ENCODE measurements at places on chromosomes 5 and 9. TPM values are rescaled to one million over a fixed set of nuclear protein-coding genes. Genes with fewer than 3 reads are reported as not detected.

DNA sequence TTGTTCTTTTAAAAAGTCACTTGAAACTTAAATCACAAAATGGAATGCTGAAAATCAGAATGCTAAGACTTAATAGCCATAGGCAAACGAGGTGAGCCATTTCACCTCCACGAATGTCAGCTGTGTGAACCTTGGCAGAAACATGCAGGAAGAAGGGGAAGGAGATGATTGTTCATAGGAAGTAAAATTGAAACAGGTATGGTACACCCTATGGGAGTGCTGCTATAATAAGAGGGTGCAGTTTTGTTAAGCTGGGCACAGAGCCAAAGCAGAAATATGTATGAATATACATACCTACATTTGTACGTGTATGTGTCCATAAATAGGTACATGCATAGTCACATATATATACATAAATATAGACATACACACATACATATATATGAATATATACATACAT lies 51.0 kb upstream of the SPINK5 start:
- no peak overlapping the region for H3K4me3 ChIP-seq
- H3K4me1 ChIP-seq = peaks cover 4% of the 10 kb centered on the region
- DNase-seq = no peak
- peak overlapping the region; percentile 4 for H3K27ac ChIP-seq
- H3K27me3 ChIP-seq = no peaks in the 10 kb centered on the region

DNA sequence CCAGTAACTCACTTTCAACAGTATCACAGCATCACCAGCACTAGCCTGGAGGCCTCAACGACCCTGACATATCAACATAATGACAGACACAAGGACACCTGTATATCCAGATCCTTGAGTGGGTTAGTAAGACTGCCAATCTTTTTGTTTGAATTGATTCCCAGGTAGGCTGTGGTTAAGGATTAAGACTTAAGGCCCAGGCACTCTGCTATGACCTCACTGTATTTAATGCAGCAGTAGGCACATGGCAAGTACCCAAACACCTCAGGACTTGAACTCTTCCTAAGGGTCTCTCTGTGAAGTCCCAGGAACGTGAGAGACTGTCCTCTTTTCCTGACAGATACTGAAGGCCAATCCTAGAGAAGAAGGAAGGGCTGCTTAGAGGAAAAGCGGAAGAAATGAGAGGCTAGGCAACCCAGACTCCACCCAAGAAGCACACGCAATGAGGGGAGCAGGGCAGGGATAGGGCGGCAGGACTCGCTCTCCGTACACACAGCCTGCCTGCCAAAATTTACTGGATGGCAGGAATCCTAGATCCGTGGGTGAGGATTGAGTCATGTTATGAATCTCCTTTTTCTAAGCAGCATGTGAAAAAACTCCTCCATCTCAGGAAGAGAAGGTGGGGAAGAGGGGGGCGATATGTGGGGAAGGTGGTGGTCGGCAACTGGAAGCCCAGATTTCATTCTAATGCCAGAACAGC lies 93.4 kb downstream of the SIL1 start:
- H3K36me3 ChIP-seq = no peaks in the 10 kb centered on the region
- no peak for DNase-seq
- no peak overlapping the region for H3K4me3 ChIP-seq
- H3K27me3 ChIP-seq = no peaks in the 10 kb centered on the region

DNA sequence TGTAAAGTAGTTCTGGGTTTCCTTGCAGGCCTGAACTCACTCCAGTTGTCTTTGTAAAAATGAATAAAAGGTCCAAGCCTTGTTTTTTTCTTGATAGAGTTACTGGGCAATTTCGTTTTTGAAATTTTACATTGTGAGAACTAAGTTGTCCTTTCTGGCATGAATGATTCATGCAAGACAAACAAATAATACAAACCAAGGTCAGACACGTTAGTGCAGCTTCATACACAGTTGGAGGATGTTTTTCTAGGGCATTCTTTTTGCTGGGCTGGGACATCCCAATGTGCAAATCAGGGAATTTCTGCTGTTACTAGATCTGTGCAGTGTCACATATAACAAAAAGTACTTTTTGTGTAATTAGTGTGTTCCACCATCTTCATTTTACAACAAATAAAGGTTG lies 96.0 kb downstream of the MEGF10 start:
- H3K4me1 ChIP-seq = peaks cover 20% of the 10 kb centered on the region
- no peak overlapping the region for H3K4me3 ChIP-seq
- H3K27ac ChIP-seq = no peak overlapping the region
- H3K27me3 ChIP-seq = no peaks in the 10 kb centered on the region

DNA sequence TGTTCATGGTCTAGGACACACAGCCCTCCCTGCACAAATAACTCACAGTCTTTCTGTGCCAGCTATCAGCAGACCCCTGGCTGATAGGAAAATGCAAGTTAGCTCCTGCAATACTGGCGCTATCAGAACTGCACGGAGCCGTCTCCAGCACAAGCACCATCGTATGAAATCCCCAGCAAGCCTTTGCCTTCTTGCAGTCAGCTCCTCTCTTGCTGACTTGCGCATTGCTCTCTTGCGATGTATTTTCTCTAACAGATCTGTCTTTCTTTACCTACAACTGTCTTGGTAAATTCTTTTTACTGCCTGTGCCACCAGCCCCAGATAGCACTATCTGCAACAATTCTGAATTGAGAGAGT lies 25.1 kb upstream of the UGCG start:
- no peaks in the 10 kb centered on the region for H3K36me3 ChIP-seq
- no peak for DNase-seq
- no peaks in the 10 kb centered on the region for H3K4me1 ChIP-seq
- H3K27me3 ChIP-seq = no peaks in the 10 kb centered on the region

DNA sequence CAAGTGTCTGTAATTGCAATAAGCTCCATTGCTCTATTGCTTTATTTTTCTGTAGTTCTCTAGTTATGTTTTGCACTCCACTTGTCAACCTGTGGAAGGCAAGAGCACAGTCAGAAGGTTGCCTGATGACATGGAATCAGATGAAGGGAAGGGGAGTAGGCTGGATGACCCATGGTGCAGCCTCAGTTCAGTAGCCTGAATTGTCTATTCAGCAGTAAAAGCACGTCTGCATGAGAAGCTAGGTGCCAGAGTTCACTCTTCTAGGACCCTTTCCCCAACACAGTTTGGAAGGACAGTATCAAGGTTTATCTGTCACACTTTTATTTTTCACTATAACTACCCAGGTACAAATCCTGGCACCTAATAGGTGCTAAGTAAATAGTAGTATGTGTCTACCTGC lies 39.3 kb downstream of the SLC44A1 start:
- H3K4me3 ChIP-seq = no peak overlapping the region
- no peak for DNase-seq
- no peaks in the 10 kb centered on the region for H3K27me3 ChIP-seq
- no peaks in the 10 kb centered on the region for H3K4me1 ChIP-seq

GRCh38 chr5:116598911-116599310 lies 24.3 kb upstream of the SEMA6A start:
- no peak overlapping the region for H3K27ac ChIP-seq
- H3K4me3 ChIP-seq = no peak overlapping the region
- no peak for DNase-seq
- no peaks in the 10 kb centered on the region for H3K27me3 ChIP-seq
- no peaks in the 10 kb centered on the region for H3K4me1 ChIP-seq

FUT7 gene
- total RNA-seq = 0.14 TPM

All from neural crest cell (in vitro differentiated cells).